SW 1271 (cell line): ENCODE measurements at places on chromosomes 1 and 21.
A peak's percentile ranks its signal among the peaks of the same experiment; 100 is the strongest.

DNA sequence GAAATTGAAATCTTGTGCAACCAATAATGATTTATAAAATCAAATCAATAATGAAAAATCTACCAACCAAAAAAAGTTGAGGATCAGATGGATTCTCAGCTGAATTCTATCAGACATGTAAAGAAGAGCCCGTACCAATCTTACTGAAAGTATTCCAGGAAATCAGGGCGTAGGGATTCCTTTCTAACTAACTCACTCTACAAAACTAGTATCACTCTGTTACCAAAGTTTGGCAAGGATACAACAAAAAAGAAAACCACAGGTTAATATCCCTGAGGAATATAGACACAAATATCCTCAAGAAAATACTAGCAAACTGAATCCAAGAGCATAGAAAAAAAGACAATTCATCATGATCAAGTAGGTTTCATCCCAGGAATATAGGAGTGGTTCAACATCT lies 52.8 kb upstream of the ADGRL4 start:
- no peak for DNase-seq

DNA sequence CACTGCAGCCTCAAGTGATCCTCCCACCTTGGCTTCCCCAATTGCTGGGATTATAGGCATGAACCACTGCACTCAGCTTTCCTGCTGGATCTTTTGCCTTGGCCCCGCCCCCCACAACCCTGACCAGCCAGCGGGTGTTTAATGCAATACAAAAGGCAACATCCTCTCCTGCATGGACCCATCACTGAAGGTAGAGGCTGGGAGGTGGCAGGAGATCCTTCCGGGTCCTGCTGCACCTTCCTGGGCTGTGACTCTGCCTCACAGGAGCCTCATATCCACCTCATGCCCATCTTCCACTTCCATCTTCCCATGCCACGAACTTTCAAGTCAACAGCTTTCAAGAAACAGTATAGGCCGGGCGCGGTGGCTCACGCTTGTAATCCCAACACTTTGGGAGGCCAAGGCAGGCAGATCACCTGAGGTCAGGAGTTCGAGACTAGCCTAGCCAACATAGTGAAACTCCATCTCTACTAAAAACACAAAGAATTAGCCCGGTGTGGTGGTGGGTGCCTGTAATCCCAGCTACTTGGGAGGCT lies 11.7 kb upstream of the WNT9A start:
- DNase-seq, result no peak

DNA sequence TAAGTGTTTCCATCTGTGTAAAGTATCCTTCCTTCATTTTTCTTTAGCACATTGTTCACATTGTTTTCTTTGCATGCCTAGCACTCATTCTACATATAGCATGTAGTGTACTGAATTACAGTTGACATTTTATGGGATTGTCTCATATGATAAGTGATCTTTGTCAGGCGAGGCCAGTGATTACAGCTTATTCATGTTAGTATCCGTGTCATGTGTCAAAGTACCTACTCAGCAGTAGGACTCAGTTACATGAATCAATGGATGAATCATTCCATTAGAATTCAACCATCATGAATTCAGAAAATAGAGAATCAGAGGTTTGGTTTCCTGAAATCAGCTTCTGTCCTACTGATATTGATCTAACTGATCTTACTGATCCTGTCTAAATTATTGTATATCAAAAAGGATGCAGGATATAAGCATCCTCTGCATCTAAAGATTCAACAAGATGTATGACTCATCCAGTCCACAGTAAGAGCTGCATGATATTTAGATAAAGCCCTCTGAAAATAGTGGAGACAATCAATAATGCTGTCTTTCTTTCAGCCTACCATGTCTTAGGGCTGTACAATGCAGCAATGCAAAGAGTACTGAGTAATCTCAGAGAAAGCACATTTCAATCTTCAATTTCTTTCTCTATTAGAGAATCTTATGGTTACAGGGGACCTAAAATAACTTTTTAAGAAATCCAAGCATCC lies 20.7 kb upstream of the HRNR start:
- DNase-seq, result no peak

DNA sequence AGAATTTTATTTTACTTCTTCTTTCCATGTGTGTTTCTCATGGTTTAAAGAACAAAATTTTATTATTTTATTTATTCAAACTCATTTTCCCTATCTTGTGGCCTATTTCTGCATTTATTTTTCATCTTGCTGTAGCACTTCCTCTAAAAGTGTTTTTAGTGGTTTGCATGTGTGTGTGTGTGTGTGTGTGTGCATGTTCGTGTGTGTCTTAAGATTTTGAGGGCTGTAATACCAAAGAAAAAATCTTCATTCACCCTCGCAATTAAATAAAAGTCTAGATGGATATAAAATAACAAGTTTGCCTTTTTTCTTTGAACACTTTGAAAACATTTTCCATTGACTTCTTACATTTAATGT lies 24.6 kb upstream of the FCRL3 start:
- DNase-seq, result no peak

GRCh38 chr1:237393632-237394031 lies 351.6 kb downstream of the RYR2 start:
- no peak for DNase-seq

DNA sequence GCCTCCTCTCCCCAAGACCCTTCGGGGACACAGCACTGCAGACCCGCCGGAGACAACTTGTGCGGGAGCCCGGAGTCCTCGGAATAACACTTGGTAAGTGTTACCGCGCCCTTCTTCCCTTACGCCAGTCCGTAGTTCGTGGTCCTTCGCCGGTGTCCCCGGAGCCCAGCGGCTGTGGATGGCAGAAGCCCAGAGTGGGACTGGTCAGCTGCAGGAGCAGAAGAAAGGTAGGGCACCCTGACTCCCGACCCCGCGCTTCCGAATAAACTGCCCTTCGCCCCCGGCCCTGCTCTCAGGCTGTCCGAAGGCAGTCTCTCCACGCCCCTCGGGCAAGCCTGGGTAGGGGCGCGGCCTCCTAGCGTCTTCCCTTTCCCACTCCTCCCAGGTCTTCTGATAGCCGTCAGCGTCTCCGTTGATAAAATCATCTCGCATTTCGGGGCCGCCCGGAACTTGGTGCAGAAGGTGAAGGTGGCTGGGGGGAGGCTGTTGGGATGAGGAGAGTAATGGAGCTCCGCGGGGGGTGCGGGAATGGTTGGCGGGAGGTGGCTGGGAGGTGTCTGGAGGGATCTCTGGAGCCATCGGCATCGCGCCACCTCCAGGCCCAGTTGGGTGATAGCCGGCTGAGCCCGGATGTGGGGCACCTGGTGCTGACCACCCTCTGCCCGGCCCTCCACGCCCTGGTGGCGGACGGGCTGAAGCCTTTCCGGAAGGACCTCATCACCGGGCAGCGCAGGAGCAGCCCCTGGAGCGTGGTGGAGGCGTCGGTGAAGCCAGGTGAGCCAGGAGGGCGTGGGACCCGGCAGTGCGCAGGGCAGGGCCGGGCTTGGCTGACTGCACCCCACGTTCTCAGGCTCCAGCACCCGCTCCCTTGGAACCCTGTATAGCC lies 4.3 kb downstream of the RUSC1 start:
- DNase-seq, result peak; percentile 51

DNA sequence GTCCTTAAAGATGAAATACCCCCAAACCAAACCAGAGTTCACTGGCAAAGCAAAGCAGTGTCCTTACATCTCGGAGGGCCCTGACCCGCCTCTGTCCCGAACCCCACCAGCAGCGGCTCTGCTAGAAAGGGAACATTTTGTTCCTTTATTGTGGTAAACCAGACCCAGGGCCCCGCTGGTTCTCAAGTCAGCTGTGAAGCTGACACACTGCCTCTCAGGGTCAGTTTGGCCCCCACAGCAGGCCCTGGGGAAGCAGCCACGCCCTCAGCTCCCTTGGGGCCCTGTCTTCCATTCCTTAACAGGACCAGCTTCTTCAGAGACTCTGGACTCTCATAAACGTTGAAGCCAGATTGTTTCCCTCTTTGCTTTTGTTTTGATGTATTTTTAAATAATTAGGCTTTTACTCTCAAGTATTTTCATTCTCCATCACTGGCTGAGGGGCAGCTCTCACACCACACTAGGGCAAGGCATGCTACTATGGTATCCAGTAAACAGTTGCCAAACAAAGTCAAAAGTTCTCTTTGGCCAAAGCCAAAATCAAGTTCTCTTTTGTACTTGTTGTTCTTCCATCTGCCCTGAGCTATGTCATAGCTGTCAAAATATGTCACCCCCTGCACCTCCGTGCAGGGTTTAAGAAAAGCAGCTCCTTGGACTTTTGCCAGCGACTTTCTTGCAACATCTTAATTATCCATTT lies 61.1 kb upstream of the ANGPTL1 start:
- DNase-seq, result no peak

GRCh38 chr1:47424336-47424982 lies 8.4 kb downstream of the FOXE3 start:
- DNase-seq, result peak; percentile 11

DNA sequence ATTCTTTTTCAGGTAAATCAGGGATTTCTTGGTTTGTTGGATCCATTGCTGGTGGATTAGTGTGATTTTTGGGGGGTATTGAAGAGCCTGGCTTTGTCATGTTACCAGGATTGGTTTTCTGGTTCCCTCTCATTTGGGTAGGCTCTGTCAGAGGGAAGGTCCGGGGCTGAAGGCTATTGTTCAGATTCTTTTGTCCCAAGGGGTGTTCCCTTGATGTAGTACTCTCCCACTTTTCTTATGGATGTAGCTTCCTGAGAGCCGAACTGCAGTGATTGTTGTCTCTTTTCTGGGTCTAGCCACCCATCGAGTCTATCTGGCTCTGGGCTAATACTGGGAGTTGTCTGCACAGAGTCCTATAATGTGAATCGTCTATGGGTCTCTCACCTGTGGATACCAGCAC lies 17.6 kb upstream of the CCSAP start:
- no peak for DNase-seq

DNA sequence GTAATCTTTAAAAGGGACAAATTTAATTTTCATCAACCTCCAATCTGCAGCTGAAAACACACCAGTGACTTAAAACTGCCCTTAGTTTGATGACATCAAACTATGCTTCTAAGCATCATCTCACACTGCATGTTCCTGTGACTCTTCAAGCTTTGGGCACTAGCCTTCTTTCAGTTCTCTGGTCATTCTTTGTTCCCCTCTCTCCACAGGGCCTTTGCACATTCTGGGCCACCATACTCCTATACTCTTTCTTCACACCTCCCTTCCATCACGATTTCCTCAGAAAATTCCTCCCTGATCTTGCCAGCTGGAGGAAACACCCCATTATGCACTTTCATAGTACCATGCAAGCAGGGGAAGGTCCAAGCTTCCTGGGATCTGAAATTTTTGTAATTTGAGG lies 77.6 kb upstream of the ZNF326 start:
- no peak for DNase-seq

DNA sequence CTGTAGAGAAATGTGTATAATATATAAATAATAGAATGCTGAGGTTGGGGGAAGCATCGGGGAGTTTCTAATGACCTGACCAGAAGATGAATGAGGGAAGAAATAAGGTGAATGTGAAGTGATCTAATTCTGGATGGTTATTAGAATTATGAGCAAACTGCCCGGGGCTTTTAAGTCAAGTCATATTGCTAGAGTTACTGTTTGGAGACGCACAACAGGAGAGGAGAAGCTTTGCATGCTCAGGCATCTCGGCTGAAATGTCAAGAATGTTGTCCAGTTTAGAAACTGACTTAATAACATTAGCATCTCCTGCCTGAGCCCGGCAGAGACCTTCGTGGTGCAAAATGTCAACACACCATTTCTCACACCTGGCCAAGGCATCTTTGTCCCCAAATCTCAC lies 119.1 kb downstream of the RRAGC start:
- no peak for DNase-seq

- no peak for DNase-seq
Observed at GRCh38 chr1:234900595-234900994, 228.0 kb downstream of the TOMM20 start.

DNA sequence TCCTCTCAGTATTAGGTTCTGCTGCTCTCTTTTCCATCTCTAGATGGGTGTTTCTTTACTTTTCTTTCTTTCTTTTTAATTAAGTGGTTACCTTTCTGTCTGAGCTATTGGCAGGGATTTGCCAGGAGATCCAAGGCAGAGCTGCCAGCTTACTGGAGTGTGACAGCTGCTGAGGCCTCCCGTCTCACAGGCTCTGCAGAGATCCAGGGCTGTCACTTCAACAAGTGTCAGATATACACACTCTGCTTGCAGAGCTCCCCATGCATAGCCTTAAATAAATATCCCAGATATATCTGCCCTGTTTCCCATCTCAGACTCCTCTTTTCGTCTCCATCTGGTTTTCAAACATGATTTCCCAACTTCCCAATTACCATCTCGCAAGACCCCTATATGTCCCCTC lies 124.3 kb downstream of the NOS1AP start:
- DNase-seq, result no peak

DNA sequence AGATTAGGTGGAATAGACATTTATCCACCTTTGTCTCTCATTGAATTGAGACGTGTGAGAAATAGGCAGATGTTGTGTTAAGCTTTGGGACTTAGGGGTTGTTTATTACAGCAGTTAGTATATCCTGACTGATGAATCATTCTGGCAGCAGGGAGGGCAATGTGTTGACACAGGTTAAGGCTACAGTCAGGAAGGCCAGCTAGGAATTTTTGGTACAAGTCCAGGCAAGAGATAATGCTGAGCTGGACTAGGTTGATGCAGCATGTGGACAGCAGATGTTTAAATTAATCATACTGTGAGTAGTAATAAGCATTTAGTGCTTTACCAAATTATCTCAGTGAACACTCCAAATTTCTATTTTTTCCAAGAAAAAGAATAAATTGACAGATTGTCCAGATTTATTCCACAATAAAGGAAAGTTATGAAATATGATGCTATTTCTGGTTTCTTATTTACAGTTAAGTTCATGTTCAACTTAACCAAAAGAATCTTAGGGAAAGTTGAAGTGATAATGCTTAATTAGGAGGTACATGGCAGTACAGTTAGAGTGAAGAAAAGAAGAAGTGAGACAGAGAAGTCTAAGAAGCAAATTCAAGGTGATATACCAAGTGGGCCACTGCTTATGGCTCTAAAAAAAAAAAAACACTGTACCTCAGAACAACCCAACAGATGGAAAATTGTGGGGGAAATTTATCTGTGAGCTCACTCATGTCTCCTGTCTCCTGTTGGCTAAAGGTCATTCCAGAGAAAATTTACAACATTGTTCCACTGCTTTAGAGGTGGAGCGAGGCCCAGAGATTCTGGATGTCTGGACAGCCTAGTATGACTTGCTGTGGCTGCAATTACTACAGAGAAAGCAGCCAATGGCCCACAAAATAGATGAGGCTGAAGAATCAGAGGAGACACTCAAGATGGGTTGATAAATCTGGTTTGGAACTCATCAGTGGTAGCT lies 102.7 kb upstream of the C21orf91 start:
- peak; percentile 33 for DNase-seq

- no peak for DNase-seq
Observed at GRCh38 chr1:63868268-63868781, 94.5 kb downstream of the ROR1 start.

GRCh38 chr21:14383596-14384180 lies 742 bp upstream of the HSPA13 start:
- no peak for DNase-seq

- no peak for DNase-seq
Observed at GRCh38 chr1:8666389-8667167, 150.9 kb downstream of the RERE start.
